Vagina (tissue), 2 donors: ENCODE measurements at places on chromosomes 3 and 15.
A peak's percentile ranks its signal among the peaks of the same experiment; 100 is the strongest.

GRCh38 chr3:154540950-154541604 is 111.1 kb upstream of the GPR149 start:
- no peak for DNase-seq

DNA sequence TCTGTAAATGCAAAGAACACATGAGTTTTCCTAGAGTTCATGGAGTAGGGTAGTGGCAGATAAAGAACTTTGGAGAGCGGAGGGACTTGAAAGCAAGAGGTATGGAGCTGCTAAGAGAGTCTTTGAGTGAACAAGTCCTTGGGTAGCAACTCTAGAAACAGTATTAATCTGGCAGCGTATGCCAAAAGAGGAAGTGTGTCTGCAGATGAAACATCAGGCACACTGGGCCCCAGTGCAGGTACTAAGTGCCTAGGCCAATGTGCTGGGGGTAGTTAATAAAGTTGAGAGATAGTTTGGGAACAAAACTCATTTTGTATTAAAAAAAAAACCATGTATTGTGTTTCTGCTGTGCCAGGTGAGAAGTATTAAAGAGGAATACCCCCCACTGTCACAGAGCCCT is 223.0 kb upstream of the STRIT1 start:
- DNase-seq = no peak

DNA sequence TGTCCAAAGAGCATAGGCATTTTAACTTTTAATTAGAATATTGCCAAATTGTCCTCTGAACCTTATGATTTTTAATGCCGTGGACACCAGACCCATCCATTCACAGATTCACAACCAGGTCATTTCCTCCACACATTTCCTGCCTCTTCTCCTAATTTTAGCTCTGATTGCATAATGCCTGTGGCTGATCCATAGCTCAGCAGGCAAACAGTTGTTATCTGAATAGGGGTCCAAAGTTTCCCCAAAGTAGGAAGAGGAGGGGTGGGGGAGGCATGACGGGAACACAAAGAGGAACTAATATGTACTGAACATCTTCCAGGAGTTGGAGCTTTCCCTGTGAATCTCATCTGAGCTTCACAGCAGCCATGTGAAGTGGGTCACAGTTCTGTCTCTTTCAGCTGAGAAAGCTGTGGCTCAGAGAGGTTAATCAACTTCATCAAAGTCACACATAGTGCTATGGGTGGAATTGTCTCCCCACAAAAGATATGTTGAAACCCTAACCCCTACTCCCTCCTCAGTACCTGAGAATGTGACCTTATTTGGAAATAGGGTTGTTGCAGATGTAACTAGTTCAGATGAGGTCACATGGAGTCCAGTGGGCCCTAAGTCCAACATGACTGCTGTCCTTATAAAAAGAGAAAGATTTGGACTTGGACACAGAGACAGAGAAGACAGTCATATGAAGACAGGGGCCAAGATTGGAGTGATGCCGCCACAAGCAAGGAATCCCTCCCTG is 106.7 kb upstream of the AGBL1 start:
- no peak for DNase-seq

DNA sequence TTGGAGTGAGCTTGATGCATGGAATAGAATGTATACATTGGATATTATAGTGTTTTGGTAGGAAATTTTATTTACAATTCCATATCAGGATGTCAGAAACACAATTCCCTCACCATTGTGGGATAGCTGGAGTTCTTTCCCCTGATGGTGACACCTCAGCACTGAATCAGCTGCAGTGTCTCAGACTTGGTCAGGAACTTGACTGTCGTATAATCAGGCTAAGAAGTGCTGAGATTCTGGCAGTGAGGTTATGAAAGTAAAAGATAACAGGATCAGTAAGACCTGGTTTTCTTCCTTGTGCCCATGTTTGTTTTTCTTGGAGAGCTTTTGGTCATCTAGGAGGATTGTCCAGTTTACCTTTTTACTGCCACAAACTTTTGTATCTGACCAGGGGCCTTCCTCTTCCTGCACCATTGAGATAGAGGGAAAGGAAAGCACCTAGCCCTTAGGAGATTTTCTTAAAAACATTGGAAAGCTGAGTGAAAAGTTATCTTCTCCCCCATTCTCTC is 27.3 kb upstream of the ST3GAL6 start:
- no peak for DNase-seq

GRCh38 chr15:56996746-56997470 is 78.5 kb downstream of the TCF12 start:
- no peak for DNase-seq

GRCh38 chr3:46659285-46659684 is 34.2 kb downstream of the ALS2CL start:
- no peak for DNase-seq

GRCh38 chr15:101657968-101658784 is 6.0 kb upstream of the TM2D3 start:
- DNase-seq = no peak

DNA sequence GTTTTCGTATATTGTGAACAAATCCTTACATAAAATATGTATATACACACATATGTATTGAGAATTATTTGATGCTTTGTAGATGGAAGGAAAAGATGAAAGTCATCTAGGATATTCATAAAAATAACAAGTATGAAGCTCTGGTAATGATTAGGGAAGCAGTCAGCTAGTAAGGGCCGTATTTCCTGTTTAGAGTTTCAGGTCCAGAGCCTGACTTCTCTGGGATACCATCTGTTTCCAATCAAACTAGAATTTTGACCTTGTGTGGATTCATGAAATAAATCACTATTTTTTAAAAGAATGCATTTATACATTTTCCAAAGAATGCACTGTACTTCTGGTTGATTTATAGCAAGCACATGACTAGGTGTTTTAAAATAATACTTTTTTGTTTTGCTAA is 156.1 kb upstream of the CGNL1 start:
- no peak for DNase-seq

DNA sequence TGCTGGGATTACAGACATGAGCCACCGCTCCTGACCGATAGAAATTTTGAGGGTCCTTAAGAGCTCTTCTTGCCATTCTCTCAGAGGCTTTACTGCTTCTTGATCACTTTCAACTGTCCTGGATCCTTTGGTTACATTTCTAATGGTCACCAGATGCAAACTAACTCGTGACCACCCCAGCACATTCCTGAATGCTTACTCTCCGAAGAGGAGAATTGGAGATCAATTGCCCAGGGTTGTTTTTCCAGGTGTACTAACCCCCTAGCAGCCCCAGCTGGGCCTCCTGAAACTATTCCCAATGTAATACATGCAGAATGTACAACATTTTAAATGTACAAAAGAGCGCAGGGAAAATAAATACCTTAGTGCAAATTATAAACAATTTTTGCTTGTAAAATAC is 65.1 kb upstream of the TBL1XR1 start:
- no peak for DNase-seq

GRCh38 chr3:45915059-45915439 is 28.2 kb upstream of the CXCR6 start:
- DNase-seq = no peak

GRCh38 chr15:68593341-68593740 is 14.5 kb downstream of the CORO2B start:
- no peak for DNase-seq

- DNase-seq = peak; percentile 65
Measured at GRCh38 chr15:70825841-70826240, 28.1 kb downstream of the LARP6 start.

- no peak for DNase-seq
Measured at GRCh38 chr3:180530276-180530675, 71.7 kb upstream of the TTC14 start.

DNA sequence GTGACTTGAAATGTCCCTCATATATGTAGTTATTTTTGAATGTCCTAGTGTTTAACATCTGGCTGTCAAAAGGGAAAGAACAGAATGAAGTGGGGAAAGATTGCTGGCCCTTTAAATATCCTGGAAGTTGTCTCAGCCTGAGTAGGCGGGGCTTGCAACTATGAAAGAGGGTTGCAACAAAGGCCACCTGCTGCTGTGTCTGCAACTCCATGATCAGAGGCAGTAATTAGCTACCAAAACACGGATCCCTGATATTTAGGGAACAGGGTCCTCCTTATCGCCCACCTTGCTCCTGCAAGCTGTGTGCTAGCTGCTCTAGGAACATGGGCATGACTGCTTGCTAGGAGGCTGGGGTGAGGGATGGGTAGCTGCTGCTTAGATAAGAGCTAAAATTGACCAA is 100.2 kb upstream of the CFAP20DC start:
- no peak for DNase-seq

DNA sequence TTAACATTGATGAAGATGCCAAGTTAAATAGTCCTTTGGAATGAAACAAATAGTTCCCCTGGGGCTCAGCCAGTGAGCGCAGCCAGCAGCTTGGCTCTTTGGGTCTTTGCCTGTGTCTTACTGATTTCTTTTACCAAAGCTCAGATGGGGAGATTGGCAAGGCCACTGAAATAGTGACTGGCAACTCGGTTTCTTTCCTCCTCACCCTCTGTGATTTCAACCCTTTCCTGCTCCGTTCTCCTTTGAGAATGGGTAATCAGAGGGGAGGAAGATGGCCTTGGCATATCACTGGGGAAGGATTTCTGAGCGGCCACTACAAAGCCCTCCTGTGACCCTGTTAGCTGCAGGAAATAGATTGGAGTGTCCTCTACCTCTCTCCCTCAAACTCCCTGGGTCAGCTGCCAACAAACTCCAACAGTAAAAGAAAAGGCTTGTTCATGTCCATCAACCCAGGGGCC is 337.1 kb upstream of the LRRFIP2 start:
- DNase-seq = no peak

- no peak for DNase-seq
Measured at GRCh38 chr15:91265416-91265940, 165.4 kb downstream of the SV2B start.

DNA sequence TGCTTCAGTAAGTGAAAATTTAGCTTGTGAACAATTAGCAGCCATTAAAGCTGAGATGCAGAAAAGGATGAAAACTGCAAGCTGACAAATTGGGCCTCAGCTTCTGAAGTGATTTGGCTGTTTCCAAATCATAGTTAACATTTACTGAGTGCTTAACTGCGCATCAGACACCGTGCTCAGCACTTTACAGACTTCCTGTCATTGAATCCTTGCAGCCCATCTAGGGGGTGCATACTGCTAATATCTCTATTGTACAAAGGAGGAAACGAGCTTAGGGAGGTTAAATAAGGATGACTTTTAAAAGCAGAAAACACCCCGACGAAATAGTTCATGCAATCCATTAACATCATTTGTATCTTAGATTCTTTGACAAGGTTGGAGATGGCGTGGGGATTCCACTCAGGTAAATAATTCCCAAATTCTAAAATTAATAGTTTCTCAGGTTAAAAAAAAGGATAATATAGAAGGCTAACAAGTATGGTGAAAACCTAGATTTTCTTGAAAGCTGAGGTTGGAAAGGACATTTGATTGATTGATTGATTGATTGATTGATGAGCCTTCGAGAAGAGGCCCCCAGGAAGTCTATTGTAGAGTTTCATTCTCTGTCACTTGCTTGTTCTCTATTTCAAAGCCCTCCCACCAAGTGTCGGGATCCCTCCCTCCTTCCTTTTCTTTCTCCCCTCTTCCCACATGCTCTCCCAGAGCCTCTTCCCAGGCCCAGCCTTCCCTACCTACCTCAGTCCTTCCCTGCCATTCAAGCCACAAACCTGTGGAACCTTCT is 23.5 kb upstream of the EPHB3 start:
- no peak for DNase-seq

- DNase-seq = peak; percentile 22
Measured at GRCh38 chr3:36941658-36942057, 3.2 kb downstream of the TRANK1 start.

- no peak for DNase-seq
Measured at GRCh38 chr15:68653031-68653635, 74.3 kb downstream of the CORO2B start.

DNA sequence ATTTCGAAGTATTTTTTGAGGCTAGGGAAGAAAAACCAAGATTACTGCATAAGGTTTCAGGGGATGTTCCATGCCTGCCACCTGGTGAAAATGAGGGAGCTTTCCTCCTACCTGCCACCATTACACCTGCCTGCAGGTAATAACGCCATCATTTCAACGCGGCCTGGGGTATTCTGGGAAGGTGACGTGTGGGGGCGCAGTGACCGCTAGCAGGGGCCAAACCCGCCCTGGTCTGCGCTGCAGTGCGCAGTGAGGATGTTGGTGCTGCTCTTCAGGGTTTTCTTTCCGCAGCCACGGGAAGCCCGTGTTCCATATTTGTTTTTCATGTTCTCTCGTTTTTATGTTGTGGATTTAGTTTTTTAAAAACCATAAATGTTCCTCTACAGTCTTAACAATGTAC is 37.4 kb upstream of the SNRPN start:
- DNase-seq = no peak

DNA sequence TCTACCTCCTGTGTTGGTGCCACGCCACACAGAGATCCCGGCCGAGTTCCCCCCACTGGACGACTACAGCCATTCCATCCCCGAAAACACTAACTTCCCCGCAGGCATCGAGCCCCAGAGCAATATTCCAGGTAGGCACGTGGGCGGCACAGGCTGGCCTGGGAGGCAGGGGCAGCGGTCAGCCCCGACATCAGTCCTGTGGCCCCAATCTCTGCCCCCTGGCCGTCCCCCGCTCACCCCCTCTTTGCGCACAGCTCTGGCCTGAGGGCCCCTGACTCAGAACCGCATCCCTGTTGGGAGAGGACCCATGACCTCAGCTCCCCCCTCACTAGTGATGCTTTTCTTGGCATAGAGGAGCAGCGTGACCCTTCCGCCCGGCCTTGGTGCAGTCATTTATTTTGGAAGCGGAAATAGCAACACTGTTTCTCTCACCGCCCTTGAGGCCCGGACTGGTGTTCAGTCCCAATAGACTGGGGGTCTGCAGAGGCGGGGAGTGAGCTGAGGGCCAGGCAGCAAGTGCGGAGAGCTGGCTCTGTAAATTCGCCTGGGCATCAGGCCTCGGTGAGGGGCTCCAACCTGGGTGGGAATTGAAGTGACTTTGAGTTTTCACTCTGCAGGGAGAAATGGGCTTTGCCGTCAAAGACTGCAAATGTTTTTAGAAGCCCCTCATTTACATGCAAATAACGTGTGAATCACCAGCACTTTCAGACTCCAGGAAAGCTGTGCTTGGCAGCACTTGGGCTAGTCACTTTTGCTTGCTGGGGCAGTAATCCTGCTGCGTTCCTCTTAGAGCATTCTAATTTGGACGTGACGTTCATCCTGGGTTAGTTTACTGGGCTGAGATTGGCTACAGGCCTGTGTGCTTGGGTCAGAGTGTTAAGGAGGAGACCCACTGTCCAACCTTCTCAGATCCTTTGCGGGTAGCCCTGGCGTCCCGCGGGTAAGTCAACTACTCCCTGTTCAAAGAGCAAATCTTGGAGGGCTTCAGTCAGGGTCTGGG is 88.9 kb downstream of the AAGAB start:
- no peak for DNase-seq

- DNase-seq = no peak
Measured at GRCh38 chr3:176872771-176873209, 324.5 kb downstream of the TBL1XR1 start.

- no peak for DNase-seq
Measured at GRCh38 chr3:41673650-41674049, 288.3 kb downstream of the ULK4 start.

- peak; percentile 82 for DNase-seq
Measured at GRCh38 chr15:66850078-66850991, 148.3 kb downstream of the SMAD6 start.

- no peak for DNase-seq
Measured at GRCh38 chr3:78268716-78269668, 1229.1 kb downstream of the ROBO2 start.
